ENCODE measurements at places on chromosomes 4 and X.

DNA sequence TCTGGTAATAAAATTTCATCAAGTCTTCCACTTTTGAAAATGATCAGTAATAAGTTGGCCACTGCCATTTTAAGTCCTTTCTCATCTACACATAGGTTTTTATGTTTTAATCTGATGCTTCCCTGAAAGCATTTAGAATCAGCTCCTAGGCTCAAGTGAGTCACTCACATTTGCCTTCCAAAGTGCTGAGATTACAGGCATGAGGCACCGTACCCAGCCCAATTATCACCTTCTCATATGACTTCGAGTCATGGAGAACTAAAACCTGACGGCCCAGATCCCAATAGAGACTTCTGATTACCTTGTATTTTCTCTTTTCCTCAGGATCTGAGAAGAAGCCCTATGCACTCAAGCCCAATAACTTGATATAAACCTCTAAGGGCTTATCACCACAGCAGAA, 140.8 kb downstream of the OPHN1 start:
- no peak for DNase-seq

- no peak for DNase-seq
These were observed 63.2 kb downstream of the ANAPC10 start for GRCh38 chr4:145034727-145035211.

DNA sequence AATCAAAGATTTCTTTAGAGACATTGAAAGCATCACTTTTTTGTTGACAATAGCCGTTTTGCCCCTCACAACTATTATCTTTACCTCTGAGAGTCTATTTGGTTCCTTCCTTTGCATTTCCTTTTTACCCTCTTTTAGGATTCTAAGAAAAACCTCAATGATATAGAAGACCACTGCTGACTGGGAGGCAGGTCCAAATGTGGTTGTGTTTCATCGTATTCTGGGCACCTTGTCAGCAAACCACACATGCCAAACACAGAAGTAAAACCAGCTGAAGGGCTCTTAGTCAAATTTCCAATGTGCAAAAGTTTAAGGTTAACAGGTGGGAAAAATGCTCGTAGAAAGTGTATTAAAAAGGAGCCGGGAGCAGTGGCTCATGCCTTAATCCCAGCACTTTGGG, 5.1 kb upstream of the PRMT9 start:
- DNase-seq, result no peak

GRCh38 chrX:39397561-39398199, 596.4 kb downstream of the MID1IP1 start:
- DNase-seq, result no peak

DNA sequence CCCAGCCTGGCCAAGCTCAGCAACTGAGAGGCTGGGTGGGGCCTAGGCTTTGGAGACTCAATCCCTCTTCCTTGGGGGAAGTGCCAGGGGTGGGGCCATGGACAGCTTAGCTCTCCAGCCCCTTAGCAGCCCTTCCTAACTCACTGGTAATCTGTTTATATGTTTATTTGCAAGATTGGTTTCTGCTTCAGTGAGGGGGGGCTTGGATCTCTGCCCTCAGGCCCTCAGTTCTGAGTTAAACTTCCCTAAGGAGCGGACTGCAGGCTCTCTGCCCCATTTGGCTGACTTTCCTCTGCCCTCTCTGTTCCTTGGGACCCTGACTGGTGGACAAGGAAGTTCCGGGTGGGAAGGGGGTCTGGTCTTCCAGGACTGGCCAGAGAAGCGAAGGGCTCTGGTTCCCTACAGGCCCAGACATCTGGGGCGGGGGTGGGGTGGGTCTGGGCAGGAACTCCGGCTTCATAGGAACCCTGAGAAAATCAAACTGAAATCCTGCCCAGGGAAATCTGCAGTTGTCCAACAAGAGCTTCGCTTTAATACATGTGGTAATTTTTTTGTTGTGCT, 51.4 kb downstream of the NALF2 start:
- no peak for DNase-seq

DNA sequence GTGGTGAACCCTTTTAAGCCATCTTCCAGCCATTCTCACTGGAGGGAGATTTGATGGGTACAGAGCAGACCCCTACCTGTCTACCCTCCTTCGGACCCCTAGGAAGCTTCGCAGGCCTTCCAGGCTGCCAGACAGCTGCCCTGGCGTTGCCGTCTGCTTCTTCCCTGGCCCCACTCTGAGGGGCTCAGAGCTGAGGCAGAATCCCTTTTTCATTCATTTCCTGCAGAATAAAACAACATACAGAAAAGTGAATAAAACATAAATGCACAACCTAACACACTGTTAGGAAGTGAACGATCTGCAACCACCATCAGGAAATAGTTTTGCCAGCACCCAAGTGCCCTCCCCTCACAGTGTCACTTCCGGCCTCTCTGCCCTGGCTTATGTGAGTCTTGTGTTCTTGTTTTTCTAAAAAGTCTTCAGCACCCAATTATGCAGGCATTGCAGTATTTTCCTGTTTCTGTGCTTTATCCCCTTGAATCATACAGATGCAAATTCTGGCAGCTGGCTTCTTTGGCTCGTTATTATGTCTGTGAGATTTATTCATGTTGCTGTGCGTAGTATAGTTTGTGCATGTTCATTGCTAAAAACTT, 5.6 kb upstream of the ADD1 start:
- DNase-seq, result peak; percentile 51

- DNase-seq, result no peak
These were observed 301.9 kb upstream of the ARSJ start for GRCh38 chr4:114281164-114281960.

GRCh38 chr4:96193061-96193460, 353.2 kb downstream of the PDHA2 start:
- no peak for DNase-seq

DNA sequence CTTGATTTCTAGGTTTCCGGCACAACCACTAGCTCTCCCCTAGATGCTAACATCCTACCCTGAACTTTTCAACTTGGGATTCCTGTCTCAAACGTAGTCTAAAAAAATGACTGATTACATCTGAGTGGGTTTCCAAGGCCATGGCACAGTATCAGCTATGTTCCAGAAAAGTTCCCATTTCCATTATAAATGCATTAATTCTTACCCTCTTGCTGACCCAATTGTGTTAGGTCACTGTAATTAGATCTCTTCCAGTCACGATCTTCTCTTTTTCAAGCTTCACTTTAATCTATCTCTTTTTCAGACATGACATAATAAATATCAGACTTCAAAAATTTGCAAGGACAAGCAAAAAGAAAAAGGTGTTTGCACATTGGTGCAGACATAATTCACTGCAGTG, 50.6 kb upstream of the PDE5A start:
- no peak for DNase-seq

DNA sequence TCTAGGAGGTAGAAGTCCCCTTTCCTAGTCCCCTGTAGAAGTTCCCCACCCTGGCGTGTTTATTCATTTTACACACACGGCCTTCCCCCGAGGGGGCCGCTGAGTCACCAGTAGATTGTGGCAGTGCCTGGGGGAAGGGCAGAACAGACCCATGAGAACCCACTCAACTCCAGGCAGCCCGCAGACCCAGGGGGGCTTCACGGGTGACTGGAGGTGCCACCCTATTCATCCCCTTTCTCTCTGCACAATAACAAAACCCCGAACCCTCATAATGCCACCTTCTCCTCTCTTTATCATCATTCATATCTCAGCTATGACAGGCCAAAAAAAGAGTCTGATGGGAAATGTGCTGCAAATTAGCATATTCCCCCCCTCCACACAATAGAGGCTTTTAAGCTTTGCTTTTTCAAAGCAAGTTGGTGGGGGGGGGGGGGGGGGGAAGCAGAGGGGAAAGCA, 20.4 kb upstream of the GPM6B start:
- no peak for DNase-seq

DNA sequence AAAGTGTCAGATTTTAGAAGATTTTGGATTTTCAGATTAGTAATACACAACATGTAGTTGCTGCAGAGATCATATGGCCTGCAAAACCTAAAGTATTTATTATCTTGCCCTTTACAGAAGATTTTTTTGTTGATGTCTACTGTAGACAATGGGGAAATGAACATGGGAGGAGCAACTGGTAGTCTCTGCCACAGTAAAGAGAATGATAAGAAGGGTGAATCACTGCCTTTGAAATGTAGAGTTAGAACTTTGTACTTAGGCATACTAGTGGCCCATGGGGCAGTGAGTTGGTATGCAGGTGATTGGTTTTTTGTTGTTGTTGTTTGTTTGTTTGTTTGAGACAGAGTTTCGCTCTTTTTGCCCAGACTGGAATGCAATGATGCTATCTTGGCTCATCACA, 50.1 kb downstream of the GAB1 start:
- no peak for DNase-seq

DNA sequence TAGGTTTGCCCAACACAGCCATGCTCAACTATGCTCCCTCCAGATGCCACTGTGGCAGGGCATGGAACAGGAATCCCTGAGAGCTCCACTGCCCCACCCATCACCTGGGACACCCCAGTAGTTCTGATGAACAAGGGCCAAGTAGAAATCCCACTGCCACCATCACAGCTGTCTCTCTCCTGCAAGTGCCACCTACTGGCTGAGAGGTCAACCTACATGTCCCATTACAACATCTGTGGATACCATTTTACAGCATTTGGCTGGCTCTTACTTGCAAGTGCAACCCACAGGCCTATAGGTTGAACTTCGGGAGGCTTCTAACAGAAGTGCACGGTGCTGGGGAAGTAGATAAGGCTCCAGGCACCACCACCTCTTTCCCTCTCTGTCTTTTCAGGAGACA, 142.5 kb downstream of the CXXC4 start:
- DNase-seq, result no peak

- DNase-seq, result no peak
These were observed 23.3 kb upstream of the ANXA5 start for GRCh38 chr4:121720109-121720508.

- no peak for DNase-seq
These were observed 44.3 kb downstream of the CNGA1 start for GRCh38 chr4:47972181-47972580.

GRCh38 chr4:73446336-73446938, 10.4 kb downstream of the AFP start:
- no peak for DNase-seq

DNA sequence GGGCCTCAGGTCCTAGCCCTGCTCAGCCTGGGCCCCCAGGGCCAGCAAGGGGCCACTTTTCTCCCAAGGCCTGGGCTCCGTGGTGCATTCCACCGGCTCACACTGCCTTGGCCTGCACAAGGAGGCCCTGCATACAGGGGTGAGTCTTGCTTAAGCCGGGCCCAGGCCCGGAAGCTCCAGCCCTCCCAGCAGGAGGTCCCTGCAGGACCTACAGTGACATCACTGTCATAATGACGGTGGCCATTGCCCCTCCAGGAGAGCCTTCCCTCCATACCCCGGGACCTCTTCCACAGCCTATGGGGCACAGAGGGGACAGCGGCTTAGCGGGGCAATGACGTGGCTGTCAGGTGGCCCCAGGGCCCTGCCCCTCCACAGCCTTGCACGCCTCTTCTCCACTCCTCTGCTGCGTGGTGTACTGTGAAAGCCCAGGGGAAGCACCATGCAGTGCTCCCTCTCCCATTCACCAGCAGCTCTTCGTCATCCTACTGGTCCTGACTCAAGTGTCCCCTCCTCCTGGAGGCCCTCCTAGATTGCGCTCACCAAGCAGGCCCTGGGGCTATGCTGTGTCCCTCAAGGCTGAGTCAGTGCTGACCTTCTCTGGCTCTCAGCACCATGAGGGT, 32.3 kb upstream of the AFAP1 start:
- no peak for DNase-seq

GRCh38 chr4:187042251-187042650, 318.6 kb upstream of the FAT1 start:
- DNase-seq, result no peak

GRCh38 chr4:183416879-183417755, 27.3 kb upstream of the CDKN2AIP start:
- DNase-seq, result no peak

- DNase-seq, result no peak
These were observed 10.7 kb downstream of the KLHL8 start for GRCh38 chr4:87209696-87210095.

DNA sequence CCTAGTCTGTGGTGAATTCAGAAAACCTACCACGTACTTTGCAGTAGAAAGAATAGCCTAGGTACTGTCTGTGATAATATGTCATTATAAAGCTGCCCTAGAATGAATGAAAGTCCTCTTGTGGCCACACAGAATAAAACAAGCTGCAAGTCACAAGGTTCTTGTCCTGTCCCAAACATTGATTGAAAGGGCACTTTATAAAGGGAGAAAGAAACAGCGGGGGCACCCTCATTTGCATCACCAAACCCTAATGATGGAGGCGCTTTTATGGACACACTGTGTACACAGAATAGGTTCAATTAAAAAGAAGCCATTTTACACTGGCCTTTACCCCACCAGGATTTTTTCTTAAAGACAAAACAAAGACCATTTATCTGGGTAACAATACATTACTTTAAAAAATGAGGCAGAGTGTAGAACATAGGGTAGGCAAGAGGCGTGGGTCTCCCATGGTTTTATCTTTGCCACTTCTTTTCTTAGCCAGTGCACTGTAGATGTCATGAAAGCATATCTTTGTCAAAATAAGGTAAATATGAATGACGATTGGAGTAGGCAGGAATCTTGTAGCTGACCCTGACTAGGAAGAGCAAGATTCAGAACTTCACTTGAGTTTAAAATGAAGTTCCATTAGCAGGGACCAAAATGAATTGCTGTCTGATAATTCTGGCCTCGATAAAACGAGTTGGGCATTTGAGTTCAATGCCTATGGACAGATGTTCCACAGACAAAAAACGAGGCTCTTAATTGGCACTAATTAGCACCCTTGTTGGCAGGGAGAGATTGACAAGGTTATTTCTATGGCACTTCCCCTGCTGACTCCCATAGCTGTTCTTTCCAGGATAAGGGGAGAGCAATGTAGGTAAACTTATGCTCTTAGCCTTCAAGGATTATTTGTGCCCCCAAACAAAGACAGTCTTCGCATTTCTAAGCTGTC, 365.1 kb downstream of the AFF2 start:
- DNase-seq, result no peak

GRCh38 chr4:6448476-6449170, 23.8 kb downstream of the PPP2R2C start:
- no peak for DNase-seq

DNA sequence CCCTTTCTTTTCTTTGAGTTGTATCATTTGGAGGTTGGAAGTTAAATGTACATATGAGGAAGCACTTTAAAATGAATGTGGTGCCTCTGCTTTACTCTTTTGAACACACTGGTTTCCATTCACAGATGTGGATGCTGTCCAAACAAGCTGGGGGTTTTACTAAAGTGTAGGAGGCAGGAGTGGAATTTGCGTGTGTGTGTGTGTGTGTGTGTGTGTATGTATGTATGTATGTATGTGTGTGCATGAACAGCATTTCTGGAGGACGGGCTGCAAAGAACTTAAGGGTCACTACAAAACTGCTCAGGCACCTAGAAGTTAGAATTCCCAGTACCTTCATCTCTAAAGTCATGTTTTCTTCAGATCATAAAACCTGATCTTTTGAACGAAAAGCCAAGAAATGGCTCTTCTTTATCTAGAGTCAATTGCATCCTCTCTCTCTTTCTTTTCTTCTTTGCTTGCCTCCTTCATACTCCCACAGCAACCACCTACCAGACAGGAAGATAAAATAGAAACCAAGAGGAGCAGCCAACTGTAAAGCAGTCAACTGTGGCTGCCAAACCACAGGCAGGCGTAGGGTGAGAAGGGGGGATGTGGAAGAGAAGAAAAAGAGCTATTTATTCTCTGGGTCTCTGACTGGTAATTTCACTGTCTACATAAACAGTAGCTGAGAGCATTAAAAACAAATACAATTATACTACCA, 177.0 kb upstream of the RASGEF1B start:
- DNase-seq, result no peak
